Spleen (tissue), 13 donors: ENCODE measurements at places on chromosomes 3 and 15. TPM values are rescaled to one million over a fixed set of nuclear protein-coding genes. Genes with fewer than 3 reads are reported as not detected.

GRCh38 chr15:99651023-99651807 lies 82.0 kb downstream of the LYSMD4 start:
- H3K27me3 ChIP-seq, result no peaks in the 10 kb centered on the region
- H3K4me1 ChIP-seq, result peaks cover 1% of the 10 kb centered on the region
- no peak for DNase-seq
- H3K36me3 ChIP-seq, result peaks cover 64% of the 10 kb centered on the region
- H3K27ac ChIP-seq, result no peak overlapping the region
- H3K4me3 ChIP-seq, result no peak overlapping the region

DNA sequence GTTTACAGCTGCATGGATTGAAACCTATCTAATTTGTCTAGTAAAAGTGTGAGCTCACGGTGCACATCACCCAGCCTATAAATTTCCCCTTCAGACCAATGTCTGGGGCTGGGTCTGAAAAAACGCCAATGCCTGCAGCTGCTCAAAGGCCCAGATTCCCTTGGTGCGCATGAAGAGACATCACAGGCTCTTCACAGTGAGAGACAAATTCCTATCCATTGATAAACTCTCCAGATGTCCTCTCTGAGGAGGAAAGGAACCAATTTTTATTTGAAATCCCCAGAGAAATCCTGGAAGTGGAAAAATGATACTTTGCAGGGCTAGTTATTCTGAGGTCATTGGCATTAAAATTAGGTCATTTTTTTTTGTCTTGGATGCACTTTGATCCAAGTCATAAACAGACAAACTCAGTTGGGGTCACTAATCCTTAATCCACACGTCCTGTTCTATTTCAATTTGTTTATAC lies 360.5 kb downstream of the EPHA3 start:
- H3K4me1 ChIP-seq, result no peaks in the 10 kb centered on the region
- no peak for DNase-seq
- no peaks in the 10 kb centered on the region for H3K36me3 ChIP-seq
- no peak overlapping the region for H3K4me3 ChIP-seq
- H3K27ac ChIP-seq, result no peak overlapping the region

The BCHE gene
- 10.6 TPM for total RNA-seq

DNA sequence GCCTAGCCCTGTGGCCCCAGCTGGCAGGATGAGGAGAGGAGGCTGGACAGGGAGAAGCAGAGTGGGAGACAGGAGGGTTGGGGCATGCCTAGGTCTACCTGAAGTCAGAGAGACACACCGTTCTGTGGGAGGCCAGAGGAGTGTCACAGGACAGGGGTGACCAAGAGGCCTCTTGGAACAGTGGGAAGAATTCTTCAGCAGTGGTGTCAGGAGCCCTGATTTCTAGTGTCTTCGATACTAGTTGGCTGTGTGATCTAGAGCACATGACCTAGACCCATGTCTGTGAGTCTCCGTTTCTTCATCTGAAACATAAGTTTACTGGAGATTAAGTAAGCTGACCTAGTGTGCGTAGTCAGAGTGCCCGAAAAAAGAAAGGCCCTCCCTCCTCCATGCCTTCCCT lies 92.2 kb downstream of the EEFSEC start:
- no peaks in the 10 kb centered on the region for H3K4me1 ChIP-seq
- no peak overlapping the region for H3K27ac ChIP-seq

DNA sequence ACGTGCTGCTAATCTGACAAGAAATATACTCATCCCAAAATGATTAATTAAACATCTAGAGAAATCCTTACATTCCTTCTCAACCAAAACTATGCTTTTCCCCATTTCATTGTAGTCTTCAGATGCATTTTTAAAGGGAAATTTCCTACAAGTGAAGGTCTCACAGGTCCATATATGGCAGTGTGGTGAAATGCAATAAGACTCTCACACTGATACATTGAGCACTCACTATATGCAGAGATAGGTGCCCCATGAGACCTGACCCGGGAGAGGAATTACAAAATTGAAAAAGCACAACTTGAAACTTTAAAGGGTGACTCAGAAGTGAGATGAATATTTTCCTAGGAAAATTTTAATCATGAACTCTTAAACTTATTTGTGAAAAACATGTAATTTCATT lies 629.2 kb upstream of the NAALADL2 start:
- H3K4me1 ChIP-seq, result no peaks in the 10 kb centered on the region
- H3K27ac ChIP-seq, result no peak overlapping the region
- no peak overlapping the region for H3K4me3 ChIP-seq
- no peaks in the 10 kb centered on the region for H3K36me3 ChIP-seq
- H3K27me3 ChIP-seq, result no peaks in the 10 kb centered on the region
- DNase-seq, result no peak

- no peak overlapping the region for H3K27ac ChIP-seq
- H3K4me1 ChIP-seq, result no peaks in the 10 kb centered on the region
- DNase-seq, result no peak
- H3K36me3 ChIP-seq, result no peaks in the 10 kb centered on the region
Observed at GRCh38 chr3:13222131-13222530, 148.9 kb upstream of the IQSEC1 start.

The SLC22A14 gene
- total RNA-seq, result not detected

The CGNL1 gene
- 0.34 TPM for total RNA-seq

The GASK1A gene
- 2.5 TPM for total RNA-seq

DNA sequence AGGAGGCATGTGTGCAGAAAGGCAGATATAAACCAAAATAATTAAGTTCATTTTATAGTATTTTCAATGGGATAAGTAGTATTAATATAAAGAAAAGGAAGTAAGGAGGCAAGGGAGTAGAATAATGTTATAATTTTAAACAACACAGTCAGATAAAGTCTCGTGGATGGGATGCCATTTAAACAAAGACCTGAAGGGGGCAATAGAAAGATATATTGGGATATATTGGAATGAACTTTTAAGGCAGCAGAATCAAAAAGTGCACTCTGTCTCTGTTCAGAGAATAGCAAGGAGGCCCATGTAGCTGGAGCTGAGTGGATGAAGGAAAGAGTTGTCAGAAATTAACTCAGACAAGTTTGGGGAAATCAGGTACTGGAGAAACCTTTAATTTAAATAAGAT lies 158.7 kb downstream of the CGGBP1 start:
- no peak for DNase-seq
- no peak overlapping the region for H3K4me3 ChIP-seq
- no peaks in the 10 kb centered on the region for H3K27me3 ChIP-seq
- H3K27ac ChIP-seq, result no peak overlapping the region
- H3K4me1 ChIP-seq, result no peaks in the 10 kb centered on the region
- H3K36me3 ChIP-seq, result no peaks in the 10 kb centered on the region

DNA sequence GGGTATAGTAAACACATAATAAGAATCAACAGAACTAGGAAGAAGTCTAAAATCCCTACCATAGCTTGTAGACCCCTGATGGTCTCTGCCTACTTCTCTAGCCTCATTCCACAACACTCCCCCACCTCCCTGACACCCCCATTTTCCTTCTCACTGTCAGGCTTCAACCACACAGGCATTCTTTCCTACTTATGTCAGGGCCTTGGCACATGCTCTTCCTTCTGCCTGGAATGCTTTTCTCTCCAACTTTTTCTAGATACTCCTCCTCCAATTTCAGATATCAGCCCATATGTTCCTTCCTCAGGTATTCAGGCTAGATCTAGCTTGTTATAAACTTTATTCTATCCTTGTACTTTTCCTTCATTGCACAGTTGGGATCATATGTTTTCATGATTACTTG lies 106.0 kb upstream of the MRPL3 start:
- no peaks in the 10 kb centered on the region for H3K36me3 ChIP-seq
- H3K4me1 ChIP-seq, result no peaks in the 10 kb centered on the region

The DUT gene
- 91.3 TPM for total RNA-seq

The DLEC1 gene
- 1.5 TPM for total RNA-seq

The ZCWPW2 gene
- total RNA-seq, result 0.76 TPM

DNA sequence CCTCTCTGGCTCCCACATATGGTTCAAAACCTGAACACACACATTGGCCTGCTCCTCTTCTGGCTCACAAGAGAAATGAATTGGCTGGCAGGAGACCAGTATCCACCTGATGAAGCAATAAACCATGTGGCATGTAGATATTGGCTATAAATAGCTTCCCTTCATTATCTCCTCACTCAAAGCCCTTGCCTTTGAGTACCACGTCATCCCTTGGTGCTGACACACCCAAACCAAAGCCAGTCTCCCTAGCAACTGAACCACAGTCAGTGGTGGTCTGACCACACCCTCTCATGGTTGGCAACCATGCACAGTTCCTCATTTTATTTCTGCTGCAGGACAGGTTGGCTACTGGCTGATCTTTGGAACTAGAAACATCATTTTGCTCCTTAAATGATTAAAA lies 98.8 kb downstream of the ZNF621 start:
- no peak overlapping the region for H3K4me3 ChIP-seq
- H3K4me1 ChIP-seq, result peaks cover 8% of the 10 kb centered on the region
- no peaks in the 10 kb centered on the region for H3K27me3 ChIP-seq
- DNase-seq, result peak; percentile 79
- H3K27ac ChIP-seq, result no peak overlapping the region
